ENCODE measurements at places on chromosomes 7 and 10. TPM values are rescaled to one million over a fixed set of nuclear protein-coding genes. Genes with fewer than 3 reads are reported as not detected.

The STK31 gene
- 0.30 TPM for total RNA-seq

DNA sequence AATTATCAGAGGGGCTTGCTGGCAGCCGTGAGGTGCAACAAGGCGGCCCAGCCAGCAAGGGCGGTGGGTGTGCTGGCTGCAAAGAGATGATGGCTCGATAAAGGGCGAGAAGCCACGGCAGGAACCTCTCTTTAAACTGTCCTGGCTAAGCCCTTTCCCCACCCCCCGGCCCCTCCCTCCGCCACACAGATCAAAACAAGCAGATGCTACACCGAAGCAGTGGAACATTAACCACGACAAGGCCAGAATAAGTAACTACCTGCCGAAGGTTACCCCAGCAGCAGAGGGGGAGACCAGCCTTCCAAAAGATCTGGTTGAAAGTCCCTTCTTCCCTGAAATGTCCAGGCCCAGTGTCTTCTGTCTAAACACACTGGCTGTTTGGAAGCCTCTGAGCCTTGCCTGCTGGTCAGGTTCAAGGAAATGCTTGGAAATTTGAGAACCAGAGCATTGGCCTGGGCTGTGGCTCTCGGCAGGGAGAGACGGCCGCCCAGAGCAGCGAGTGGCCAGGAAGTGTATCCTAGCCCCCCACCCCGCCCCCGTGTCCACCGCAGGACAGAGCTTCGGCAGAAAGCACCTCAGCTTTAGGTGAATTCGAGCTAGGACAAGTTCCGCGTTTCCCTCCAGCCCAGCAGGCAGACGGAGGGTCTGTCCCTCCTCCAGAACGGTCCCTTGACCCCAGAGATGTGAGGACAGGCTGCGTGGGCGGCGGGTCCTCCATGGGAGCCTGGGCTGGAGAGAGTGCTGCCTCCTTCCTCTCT lies 2.1 kb downstream of the FAM20C start:
- no peak for DNase-seq

GRCh38 chr10:106304056-106304455 lies 860.5 kb downstream of the SORCS1 start:
- DNase-seq = no peak

DNA sequence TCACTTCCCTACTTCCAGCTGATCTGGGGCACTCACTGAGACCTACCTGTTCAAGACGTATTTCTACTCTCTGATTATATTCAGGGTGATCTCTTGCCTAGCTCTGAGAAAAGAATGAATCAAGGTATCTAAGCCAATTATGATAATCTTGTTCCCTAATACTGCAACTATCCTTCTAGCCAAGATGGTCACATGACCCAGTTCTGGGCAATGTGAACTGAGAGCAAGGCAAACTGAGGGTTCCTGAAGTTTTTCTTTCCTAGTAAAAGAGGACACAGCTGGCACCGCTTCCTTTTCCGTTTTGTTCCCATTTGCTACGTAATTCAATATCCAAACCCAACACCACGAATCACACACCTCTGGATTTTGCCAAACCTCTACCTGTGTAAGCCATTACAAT lies 5.9 kb upstream of the GPAM start:
- no peak for DNase-seq

DNA sequence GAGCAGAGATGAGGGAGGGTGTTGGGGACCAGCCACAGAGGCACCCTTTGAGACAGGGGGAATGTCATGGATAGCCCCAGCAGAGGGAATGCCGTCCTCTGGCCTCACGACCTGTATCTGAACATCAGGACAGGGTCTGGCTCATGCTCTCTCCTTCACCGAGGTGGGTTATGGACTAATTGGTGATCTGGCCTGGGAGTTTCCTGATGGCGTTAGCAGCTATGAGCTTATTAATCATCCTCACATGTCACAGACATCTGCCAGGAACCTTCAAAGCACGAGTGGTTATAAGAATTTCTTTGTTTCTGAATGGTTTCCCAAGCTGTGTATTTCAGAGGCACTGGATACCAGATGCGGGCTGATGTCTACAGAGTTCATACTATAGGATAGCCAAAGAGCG lies 6.9 kb downstream of the CPA4 start:
- DNase-seq = no peak
